ENCODE measurements at places on chromosomes 11 and 22.

GRCh38 chr11:119580081-119580480 is 148.9 kb downstream of the NECTIN1 start:
- DNase-seq = peak; percentile 5

DNA sequence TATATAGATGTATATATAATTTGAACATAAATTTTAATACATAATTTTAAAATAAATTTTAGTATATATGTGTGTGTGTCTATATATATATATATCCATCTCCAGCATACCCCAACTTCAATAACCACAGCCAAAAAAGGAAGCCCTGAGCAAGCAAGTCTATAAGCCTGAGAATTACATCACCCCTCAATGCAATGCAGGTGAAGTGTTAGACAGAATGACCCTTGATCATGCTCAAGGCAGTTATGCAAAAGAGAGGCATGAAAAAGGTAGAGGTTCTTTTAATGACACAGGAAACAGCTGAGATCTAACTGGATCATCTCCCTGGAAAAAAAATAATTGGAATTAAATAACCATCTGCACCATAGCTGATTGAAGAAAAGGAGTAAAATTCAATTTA is 557.9 kb upstream of the ANO5 start:
- DNase-seq = no peak

GRCh38 chr11:76209973-76210930 is 4.0 kb upstream of the WNT11 start:
- peak; percentile 76 for DNase-seq

- no peak for DNase-seq
Observed at GRCh38 chr11:116233561-116233960, 539.2 kb downstream of the BUD13 start.

DNA sequence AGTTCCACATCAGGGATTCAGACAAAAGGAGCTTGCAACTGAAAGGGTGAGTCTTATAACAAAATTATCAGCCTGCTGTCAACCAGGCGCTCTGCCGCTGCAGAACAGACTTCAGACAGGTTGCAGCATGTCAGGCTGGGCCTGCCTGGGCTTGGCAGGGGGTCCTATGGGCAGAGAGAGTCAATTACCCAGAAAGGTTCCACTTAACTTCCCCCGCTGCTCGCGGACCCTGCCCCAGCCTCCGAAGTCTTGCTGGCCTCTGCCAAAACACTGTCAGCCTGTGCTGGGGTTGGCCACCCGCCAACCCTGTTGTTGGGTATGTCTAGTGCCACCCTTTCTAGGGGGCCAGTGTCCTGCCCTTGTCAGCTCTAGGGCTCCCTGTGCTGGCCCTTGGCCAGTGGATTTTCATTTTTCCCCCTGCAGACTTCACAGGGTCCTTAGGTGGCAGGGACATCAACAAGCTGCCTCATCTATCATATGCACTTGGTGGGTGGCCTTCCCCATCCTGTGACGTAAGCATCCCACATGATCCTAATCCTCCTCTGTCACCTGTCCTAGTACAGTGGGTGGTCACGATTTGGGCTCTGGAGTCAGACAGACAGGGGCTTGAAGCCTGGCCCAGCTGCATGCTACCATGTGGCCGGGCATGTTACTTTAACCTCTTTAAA is 166.5 kb upstream of the CADM1 start:
- no peak for DNase-seq
